SIG-M5 (cell line): ENCODE measurements at places on chromosomes 3 and 15.

- DNase-seq = no peak
These were observed 27.5 kb downstream of the DNAJB8 start for GRCh38 chr3:128439226-128439625.

DNA sequence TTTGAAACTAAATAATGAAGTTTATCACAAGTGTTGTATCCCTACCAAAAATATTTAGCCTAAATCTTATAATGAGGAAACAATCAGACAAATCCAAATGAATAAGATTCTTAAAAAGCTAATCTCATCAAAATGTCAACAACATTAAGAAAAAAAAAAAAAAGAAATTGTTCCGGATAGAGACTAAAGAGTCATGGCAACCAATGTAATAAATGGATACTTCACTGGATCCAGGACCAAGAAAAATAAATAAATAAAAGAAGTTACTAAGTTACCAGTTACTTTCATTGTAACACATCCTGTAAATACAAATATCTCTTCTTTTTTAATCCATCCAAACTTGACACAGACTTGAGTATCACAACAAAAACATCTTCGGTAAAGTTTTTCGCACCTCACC lies 607 bp downstream of the MRPL47 start:
- DNase-seq = no peak

DNA sequence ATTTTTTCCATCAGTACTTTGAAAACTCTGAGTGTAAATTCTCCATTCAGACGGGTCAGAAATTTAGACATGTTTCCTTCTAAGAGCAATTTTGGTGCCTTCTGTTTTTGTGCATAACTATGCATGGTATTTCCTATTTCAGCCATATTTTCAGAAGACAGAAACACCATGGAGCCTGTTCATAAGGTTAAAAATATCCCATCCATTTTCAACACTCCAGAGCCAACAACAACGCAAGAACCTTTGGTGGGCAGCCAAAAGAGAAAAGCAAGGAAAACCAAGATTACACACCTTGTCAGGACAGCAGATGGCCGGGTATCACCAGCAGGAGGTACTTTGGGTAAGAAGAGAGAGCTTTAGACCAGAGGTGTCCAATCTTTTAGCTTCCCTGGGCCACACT lies 275.6 kb downstream of the BBX start:
- no peak for DNase-seq

- DNase-seq = no peak
These were observed 28.2 kb upstream of the CXCR6 start for GRCh38 chr3:45915059-45915439.

DNA sequence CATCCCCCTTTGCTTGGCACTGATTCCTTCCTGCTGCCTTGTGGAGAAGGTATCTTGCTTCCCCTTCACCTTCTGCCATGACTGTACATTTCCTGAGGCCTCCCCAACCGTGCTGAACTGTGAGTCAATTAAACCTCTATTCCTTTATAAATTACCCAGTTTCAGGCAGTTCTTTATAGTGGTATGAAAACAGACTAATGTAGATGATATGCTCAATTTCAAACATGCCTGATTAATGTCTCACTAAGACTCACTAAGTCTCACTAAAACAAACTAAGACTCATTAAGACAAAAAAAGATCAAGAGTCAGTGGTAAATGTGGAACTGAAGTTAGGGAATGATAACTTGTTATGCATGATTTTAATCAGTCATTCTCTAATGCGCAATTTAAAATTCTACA lies 606.6 kb downstream of the RBMS3 start:
- no peak for DNase-seq

DNA sequence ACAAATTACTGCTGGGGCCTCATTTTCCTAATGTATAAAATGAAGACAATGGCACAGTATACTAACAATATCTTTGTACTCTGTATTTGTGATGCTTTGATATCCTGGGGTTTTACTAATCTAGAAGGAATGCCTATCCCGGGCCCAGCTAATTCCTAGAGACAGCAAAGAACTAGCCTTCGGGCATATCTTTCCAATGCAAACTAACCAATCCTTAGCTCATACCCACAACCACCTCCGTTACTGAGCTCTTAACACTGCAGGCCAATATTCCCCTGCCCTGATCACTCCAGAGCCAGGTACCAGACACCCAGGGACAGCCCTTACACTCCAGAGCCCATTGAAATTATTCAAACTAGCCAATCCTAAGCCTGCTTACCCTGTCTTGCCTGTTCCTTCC lies 309.0 kb downstream of the ULK4 start:
- no peak for DNase-seq

- no peak for DNase-seq
These were observed 7.9 kb downstream of the ACP3 start for GRCh38 chr3:132325103-132325606.
